ENCODE measurements at places on chromosomes 6 and 20.

GRCh38 chr6:17101422-17102257, at the start of gene STMND1:
STMND1 (plus strand) TSS chr6:17102050; CDS start chr6:17102258, 208 bp downstream.
- DNase-seq, result peak; percentile 64

DNA sequence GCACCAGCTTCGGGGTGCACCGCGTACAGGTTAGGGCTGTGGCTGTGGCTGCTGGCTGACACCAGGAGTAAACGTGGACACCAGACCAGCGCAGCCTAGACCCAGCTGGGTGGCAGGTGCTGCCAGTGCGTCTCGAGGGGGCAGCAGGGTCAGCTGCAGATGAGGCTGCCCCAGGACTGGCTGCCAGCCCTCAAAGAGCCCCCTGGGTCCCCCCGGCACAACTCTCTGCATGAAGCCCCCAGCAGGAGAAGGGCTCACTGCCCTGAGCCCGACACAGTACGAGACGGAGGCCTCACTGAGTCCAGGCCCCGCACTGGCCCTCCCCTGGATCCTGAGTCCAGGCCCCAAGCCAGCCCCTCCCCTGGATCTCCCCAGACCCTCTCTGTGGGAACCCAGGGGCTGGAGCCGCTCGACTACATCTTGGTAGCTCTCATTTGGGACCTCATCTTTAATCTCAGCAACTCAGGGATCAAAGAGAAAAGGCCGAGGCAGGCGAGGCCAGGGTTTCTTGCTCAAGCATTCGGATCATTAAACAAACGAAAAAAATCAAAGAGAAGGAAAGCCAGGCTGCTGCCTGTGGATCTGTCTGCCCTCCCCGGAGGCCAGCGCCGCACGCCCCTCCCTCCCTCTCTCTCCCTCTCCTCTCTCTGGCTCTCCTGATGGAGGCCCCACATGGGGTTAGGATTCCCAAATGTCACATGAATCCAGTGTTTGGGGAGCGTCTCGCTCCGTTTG, 7.0 kb upstream of the NKAIN4 start:
- no peak for DNase-seq

GRCh38 chr6:24930431-24930871, 5.3 kb downstream of the RIPOR2 start:
- DNase-seq, result no peak

DNA sequence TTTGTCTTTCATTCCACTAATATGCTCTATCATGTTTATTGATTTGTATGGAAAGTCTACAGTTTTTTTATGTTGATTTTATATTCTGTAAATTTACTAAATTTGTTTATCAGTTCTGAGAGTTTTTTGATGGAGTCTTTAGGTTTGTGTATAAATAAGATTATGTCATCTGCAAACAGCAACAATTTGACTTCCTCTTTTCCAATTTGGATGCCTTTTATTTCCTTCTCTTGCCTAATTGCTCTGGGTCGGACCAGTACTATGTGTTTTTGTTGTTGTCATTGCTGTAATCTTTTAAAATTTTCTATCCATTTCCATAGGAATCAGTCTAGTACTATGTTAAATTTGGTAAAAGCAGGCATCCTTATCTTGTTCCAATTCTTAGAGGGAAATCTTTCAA, 31.5 kb upstream of the POLR1H start:
- no peak for DNase-seq

DNA sequence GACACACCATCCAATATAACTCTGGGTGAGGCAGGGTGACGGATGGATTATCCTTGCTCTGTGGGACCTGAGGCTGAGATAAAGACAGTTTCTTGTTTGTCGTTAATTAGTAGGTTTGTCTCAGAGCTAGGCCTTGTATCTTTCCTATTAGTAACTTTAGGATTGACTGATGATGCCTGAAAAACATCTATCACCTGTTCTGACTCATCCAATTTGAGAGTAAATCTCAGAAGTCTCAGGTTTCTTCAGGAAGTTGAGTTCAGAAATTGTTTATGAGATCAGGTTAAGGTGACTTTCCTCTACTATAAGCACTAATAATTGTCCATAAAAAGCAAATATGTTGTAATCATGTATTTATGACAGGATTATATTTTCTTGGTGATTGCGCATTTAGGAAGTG, 129.5 kb upstream of the SUPT3H start:
- no peak for DNase-seq

- no peak for DNase-seq
These were observed 53.8 kb downstream of the ADAT2 start for GRCh38 chr6:143396497-143397226.

- no peak for DNase-seq
These were observed 104.1 kb downstream of the MYB start for GRCh38 chr6:135285165-135285564.
